Heart right ventricle (tissue), 16 donors: ENCODE measurements at places on chromosomes 4 and X.

- DNase-seq = no peak
Observed at GRCh38 chr4:138697851-138698250, 317.7 kb upstream of the NOCT start.

GRCh38 chrX:13923289-13923688, 106.4 kb upstream of the GPM6B start:
- no peak for DNase-seq

- no peak for DNase-seq
Observed at GRCh38 chrX:31353095-31353494, 281.3 kb upstream of the FTHL17 start.

DNA sequence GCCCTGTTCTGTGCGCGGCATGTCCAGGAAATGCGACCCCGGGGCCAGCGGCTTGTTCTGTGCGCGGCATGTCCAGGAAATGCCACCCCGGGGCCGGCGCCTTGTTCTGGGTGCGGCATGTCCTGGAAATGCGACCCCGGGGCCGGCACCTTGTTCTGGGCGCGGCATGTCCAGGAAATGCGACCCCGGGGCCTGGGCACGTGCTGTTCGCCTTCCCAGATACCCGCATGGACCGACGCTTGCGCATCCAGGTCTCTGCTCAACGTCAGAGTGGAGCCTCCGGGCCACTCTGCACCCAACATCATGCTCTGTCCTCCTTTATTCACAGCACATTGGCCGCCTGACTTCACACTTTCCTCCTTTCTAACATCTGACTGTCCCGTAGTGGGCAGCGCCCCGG, 75.8 kb upstream of the PSAPL1 start:
- DNase-seq = no peak

DNA sequence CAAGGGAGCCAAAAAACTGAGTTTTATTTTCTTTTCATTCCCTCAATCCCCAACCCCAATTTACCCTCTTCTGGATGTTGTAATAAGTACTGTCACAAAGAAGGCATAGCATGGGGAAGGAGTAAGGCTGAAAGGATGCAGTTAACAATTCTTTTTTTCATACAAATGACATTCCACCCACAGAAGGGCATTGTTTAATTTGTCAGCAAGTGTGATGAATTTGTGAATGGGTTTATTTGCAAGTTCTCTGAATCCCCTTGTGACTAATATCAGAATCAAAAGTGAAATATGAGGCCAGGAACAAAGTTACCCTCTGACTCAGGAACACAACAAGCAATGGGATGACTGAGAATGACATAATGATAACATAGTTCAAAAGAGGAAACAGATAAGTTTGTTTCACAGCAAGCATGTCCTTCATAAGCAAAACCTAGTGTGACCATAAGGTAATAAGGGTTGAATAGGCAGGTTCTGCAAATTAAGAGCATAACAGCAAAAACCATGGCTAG, 2.1 kb downstream of the GEMIN8 start:
- no peak for DNase-seq

DNA sequence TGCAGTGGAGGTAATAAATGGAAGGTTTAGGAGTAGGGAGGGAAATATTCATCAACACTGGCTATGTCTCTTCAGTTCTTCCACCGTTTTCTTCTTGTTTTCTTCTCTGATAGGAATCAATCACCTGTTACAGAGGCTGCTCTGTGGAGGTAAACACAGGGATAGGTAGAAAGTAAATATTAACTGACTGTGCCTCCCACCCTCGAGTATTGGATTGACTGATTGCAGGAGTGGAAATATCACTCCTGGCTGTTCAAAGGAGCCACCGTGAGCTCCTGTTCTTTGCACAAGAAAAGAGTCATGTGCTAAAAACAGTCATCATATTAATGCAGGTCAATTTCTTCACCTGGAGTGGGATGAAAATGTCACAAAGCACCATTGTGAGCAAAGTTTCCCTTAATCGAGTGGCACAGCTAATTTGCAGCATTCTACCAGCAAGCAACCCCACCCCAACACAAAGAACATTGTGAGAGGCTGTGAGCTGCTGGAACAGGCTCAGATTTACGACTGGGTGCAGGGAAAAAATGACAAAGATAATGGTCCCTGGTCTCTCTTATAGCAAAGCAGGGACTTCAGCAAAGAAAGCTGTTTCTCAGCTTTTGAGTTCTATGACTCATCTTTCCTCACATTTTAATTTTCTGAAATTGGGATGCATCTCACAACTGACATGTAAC, 113.7 kb upstream of the TSPAN5 start:
- no peak for DNase-seq
